ENCODE measurements at places on chromosomes 12 and 14. TPM values are rescaled to one million over a fixed set of nuclear protein-coding genes. Genes with fewer than 3 reads are reported as not detected.

- no peak for DNase-seq
Observed at GRCh38 chr12:28585146-28585545, 394.9 kb downstream of the CCDC91 start.

DNA sequence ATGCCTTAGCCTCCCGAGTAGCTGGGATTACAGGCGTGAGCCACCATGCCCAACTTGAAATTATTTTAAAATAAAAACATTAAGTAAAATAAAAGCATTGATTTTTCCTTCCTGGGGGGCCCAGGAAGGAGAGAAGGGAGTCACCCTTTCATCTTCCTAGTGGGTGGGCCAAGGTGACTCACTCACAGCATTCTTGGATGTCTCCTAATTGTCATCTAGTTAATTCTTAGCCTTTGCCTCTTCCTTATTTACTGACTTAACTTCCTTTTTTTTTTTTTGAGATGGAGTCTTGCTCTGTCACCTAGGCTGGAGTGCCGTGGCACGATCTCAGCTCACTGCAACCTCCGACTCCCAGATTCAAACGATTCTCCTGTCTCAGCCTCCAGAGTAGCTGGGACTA is 29.2 kb downstream of the TMEM120B start:
- DNase-seq: no peak

DNA sequence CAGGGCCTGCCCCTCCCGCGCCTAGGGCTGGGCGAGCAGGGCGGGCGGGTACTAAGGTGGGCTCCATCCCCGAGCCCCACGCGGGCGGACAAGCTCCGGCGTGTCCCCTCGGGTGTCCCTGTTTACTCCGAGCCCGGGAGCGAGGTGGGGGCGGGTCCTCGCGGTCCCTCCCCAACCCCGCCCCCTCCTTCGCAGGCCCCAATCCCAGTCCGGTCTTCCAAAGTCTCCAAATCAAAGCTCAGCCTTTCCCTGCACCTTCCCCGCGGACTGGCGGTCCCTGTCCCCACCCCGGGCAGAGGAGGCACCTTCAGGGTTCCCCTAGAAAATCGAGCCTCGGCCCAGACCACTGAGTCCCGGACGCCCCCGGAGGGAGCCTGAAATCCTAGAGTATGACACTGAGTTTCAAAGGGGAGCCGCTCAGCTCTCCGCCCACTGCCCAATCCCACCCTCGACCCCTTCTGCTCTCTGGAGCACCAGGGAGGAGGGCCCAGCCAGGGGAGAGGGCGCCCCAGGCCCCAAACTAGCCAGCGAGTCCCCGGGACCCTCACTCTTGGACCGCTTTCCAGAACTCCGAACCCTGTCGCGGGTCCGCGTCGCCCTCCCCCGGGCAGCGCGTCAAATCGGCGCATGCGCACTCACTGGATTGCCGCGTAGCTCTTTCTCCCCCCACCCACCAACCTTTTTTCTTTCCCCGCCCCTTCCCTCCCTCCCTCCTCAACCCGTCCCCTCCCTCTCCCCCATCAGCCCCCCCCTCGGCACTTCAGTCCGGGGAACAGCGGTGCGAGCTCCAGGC is at the start of gene LRP1:
LRP1 (plus strand) TSS at position 758 of the 793 bp plus-strand sequence. CDS start 482 bp downstream, outside the sequence.
- DNase-seq: no peak

DNA sequence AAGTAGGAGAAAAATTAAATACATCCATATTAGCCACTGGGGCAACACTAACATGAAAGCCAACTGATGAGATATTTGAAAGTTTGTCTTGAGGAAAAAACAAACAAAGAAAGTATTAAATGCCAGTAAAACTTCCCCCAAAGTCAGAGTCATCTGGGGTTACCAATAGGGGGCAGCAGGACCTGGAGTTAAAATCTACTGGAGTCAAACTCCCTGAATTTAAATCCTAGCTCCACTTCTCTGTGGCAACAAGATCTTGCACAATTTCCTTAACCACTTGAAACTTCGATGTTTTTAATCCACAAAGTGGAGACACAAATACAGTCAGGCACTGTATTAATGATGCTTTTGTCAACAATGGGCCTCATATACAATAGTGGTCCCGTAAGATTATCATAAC is 14.4 kb downstream of the PLEKHG7 start:
- DNase-seq: no peak

- no peak for DNase-seq
Observed at GRCh38 chr14:33943096-33943883, 7.6 kb downstream of the EGLN3 start.

GRCh38 chr14:35678403-35679028 is 130.6 kb downstream of the RALGAPA1 start:
- DNase-seq: no peak

ENDOU gene
- not detected for total RNA-seq

CLEC1A gene
- total RNA-seq: 5.1 TPM

MON2 gene
- total RNA-seq: 154 TPM
